NCI-H446 (cell line): ENCODE measurements at places on chromosomes 5 and 9.

- DNase-seq: no peak
Observed at GRCh38 chr9:88184976-88185375, 46.7 kb upstream of the SPATA31C2 start.

DNA sequence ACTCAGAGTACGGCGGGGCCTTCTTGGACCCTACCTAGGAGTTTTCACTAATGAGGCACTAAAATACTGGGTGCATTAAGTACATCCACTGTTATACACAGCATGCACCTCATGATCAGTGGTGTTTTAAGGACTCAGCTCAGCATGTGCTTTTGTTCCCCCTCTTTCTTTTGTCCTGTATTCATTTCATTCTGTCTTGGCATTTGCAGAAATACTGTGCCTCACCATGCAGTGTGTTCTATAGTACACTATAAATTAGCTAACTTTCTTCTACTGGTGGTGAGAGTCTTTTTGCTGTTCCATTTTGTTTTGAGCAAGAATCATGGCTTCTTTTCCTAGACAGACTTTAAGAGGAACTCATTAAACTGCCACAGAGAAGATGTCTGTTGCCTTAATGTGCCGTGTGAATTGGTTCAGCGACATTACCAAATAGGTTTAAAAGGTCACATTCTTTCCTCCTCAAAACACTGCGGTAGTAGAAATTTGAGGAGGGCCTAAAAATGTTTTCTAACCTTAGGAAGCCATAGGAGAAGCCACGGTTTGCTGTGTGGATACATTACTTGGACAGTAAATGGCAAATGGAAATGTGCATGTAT lies 276.6 kb downstream of the MAST4 start:
- DNase-seq: no peak

GRCh38 chr5:141326088-141326854 lies 4.0 kb upstream of the PCDHGA1 start:
- DNase-seq: peak; percentile 39

GRCh38 chr9:131113655-131114054 lies 11.7 kb upstream of the NUP214 start:
- DNase-seq: no peak

GRCh38 chr5:17928581-17928981 lies 294.3 kb downstream of the TAF11L14 start:
- peak; percentile 32 for DNase-seq

DNA sequence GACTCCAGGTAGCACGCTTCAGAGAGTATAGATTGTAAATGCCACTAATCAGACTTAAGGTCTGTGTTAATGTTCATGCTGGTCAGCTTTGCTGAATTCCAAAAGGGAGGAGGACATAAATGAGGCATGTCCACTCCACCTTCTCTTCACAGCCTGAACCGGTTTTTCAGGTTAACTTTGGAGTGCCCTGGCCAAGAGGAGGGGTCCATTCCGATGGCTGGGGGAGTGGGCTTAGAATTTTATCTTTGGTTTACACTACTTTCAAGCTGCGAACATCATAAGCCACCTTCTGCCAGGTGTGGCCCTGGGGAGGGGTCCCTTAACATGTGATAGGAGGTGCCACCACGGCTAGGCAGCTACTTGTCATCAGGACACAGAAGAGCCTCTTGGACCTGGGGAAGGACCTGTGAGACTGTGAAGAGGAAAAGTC lies 24.2 kb downstream of the ABO start:
- no peak for DNase-seq

- no peak for DNase-seq
Observed at GRCh38 chr9:9747787-9748186, 865.0 kb downstream of the PTPRD start.

DNA sequence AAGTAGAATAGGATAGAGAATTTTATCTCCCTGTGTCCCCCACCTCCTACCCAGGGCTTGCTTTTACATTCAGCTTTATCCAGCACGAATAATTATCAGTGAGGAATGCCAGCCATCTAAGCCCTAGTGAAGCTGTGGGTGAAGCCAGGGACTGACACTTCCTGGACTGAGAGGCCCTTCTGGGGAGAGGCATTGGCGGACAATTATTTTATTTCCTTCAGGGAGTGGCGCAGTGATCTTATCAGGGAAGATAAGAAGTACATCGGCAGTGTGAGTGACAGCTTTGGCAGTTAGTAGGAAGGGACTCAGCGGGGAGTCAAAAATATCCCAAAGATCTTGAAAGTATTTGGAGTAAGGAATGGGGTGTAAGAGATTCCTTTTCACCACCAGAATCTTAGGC lies 34.9 kb upstream of the RPS23 start:
- DNase-seq: no peak
